CD4-positive, alpha-beta T cell (primary cell): ENCODE measurements at places on chromosomes 4 and X. TPM values are rescaled to one million over a fixed set of nuclear protein-coding genes. Genes with fewer than 3 reads are reported as not detected.

The KIF4A gene
- total RNA-seq, result 0.19 TPM

DNA sequence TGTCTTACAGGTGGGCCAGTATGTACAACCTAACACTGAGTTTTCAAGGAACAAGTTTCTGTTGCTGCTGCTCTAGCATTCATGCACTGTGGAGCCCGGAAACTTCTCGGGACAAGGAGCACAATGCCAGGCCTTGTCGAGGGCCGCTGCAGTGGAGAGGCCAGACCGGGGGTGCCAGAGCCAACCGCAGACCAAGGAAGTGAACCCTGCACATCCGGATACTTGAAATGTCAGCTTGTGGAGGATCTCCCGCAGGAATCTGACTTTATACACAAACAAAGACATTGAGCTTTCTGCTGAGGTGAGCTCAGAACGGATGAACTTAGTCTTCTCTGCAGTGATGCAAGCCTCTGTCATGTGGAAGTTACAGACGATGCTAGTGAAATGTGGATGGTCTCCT, 99.5 kb downstream of the ZNF827 start:
- DNase-seq, result no peak

The TACC3 gene
- 123 TPM for total RNA-seq

GRCh38 chr4:121951521-121952110, at the start of gene TRPC3:
Gene TRPC3, minus strand, starts transcription at chr4:121952060. Its CDS starts 380 bp downstream, at chr4:121951680.
- DNase-seq, result peak; percentile 6

DNA sequence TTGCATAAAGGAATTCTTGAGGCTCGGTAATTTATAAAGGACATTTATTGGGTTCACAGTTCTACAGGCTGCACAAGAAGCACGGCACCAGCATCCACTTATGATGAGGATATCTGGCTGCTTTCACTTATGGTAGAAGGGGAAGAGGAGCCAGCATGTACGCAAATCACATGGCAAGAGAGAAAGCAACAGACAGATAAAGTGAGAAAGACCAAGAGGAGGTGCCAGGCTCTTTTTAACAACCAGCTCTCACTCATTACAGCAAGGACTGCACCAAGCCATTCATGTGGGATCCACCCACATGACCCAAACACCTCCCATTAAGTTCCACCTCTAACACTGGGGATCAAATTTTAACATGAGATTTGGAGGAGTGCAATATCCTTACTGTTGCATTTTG, 1198.2 kb downstream of the ADGRL3 start:
- no peak for DNase-seq
